ENCODE measurements at places on chromosomes 5 and 9.

- no peak for DNase-seq
Measured at GRCh38 chr9:85292261-85292660, 449.5 kb downstream of the AGTPBP1 start.

DNA sequence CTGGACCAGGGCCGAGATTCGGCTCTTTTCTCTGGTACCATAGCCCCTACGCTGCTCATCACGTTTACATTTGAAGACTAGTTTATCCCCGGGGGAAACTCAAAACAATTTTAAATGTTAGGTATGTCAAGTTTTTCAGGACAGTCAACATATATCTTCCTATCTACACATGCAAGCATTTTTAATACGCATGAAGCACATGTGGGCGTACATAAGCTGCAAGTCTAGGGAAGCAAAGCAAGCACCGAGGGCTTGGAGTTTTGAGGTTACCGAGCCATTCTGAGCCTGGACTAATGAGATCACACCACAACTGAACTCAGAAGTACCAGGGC is 154.4 kb downstream of the AUH start:
- DNase-seq = no peak

GRCh38 chr5:112208699-112209615 is 210.1 kb downstream of the EPB41L4A start:
- no peak for DNase-seq

GRCh38 chr5:150296496-150296895 is 6.2 kb downstream of the ARSI start:
- DNase-seq = no peak

GRCh38 chr5:140111011-140111858 is 2.7 kb upstream of the PURA start:
- DNase-seq = no peak

DNA sequence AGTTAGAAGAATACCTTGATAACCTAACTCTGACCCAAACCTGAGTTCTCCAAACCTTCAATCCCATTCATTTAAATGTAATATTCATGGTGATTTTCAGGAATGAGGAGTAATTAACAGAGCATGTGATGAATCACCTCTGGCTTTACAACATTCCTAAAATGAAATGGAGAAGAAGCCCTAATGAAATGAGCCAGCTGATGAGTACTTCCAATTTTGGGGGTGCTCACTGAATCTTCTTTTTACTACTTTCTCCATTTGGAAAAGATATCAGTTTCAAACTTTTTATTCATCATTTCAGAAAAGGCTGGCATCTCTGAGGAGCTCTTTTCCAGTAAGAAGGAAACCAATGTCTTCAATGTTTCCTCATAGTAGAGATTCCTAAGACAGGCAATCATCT is 2.9 kb upstream of the SPINK5 start:
- no peak for DNase-seq

GRCh38 chr9:33151007-33151557 is 16.1 kb downstream of the B4GALT1 start:
- DNase-seq = no peak

GRCh38 chr9:134170532-134171315 is 6.4 kb upstream of the RNU6ATAC start:
- no peak for DNase-seq

Data from NCI-H2081 treated with DMSO at 0.1 percent for 48 hours (cell line).